CD8-positive, alpha-beta T cell (primary cell): ENCODE measurements at places on chromosomes 4 and X. TPM values are rescaled to one million over a fixed set of nuclear protein-coding genes. Genes with fewer than 3 reads are reported as not detected.

DNA sequence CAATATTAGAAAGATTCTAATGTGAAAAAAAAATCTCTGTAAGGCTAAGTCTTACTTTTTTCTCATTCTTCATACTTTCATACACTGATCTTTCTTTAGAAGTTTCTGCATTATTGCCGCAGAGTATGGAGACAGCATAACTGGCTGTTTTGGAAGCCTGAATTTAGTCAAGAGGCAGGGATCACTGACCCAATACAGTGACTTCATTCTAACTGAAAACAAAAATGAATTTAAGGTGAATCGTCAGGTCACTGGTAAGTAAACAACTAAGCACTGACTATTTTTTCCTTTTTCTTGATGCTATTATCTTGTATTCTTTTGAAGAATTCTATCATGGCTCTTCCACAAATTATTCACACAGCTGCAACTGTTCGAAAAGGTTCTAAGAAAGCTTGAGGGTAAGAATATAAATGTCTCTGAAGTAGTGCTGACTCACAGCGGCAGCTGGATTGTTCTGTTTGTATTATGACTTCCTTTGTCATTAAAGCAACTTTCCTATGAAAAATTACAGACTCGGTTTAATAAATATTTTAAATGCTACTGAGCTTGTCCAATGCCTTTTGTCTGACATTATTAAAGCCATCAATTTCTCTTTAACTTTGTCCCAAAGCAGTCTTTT, 609.3 kb downstream of the FSTL5 start:
- DNase-seq = no peak

DNA sequence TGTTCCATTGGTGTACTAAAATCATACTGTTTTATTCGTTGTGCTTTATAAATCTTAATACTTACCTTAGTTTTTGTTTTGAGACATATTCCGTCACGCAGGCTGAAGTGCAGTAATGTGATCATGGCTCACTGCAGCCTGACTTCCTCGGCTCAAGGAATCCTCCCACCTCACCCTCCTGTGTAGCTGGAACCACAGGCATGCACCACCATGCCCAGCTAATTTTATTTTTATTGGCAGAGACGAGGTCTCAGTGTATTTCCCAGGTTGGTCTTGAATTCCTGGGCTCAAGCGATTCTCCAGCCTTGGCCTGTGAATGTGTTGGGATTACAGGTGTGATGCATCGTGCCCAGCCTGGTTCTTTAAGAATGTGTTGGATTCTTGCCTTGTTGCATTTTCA, 24.4 kb upstream of the DCK start:
- DNase-seq = no peak

DNA sequence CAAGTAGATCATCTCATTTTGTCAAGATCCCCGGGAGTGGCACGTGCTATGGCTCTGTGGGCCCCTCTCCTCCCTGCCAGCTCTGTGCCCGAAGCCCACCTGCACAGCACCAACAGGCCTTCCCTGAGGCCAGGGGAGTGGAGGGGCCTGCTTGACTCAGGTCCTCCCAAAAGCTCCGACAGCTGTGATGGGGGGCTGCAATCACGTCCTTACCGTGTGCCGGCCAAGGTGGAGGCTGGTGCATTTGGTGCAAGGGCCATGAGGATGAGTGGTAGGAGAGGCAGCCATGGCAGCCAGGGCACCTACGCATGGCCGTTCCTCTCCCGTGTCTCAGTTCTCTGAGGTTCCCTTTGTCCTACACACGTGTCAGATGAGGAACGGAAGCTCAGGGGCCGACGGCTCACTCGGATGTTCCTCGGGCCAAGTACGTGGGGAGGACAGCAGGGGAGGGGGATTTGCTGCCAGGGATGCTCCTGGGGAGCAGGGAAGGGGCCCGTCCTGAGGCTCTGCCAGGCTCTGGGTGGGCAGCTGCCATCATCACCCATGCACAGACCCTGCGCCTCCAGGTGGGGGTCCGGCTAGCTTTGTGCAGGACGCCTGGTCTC, 95.8 kb downstream of the HMX1 start:
- DNase-seq = no peak

DNA sequence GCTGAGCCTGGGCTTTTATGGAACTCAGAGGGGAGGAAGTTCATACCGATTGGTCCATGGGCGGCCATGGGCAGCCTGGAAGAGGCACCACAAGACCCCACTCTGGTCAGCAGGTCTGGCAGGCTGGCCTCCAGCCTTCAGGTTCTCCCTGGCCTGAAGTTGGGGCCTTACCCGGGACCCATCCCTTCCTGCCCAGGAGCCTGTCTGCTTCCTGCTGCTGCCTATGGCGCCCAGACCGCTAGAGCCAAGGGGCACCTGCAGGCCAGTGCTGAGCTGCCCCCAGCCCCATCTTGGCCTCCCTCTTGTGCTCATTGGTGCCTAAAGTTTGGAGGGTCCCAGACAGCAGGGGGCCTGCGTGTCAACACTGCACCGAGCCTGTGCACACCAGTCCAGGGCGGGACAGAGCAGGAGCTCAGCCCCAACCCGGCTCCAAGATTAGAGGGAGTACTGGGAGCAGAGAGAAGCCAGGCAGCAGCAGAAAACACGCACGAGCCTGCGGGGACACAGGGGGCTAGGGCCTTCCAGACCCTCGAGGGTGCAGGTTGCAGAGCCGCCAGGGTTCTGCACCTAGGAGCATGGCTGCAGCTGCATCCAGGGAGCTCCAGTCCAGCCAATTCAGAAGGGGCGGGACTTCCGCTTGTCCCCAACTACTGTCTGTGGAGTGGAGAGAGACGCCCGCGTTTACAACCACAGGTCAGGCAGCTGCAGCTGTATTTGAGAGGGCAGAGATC, 30.7 kb upstream of the ZNF280C start:
- DNase-seq = no peak

DNA sequence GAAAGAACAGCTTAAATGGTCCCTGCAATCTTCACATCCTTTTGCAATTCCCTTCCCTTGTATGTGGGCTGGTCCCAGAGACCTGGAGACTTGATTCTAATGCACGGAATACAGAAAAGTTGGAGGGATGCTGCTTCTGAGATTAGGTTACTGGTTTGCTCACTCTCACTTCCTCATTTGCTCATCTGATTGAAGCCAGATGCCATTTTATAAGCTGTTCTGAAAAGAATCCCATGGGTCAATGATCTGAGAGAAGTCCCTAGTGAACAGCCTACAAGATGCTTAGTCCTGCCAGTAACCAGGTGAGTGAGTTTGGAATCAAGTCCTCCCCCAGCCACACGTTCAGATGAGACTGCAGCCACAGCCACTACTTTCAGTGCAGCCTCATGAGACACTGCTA, 35.9 kb downstream of the MAGEA1 start:
- no peak for DNase-seq

DNA sequence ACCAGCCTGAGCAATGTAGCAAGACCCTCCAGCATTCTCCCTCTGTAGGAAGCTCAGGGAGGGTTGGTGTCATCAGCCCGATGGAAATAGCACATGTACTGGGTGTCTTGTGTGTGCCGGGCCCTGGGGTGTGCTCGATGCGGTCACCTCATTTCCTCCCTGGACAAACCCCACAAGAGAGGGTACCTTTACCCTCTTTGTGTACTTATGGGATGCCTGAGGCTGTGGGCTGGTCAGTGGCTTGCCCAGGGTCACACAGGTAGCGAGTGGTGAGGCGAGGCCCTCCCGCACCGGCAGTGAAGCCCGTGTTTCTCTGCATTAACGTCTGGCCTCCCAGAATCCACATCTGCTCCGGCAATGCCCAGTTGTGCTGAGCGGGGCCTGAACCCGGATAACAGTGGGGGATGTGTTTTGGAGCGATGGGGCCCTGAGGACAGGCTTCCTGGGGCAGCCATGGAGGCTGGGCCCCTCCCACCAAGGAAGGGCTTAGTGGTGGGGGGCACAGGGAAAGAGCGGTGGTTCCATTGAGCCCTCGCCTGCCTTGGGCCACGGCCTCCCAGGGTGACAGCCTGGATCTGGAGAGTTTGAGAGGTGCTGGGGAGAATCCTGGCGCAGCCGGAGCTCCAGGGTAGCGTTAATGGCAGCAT, 8.1 kb downstream of the PSAPL1 start:
- no peak for DNase-seq

GRCh38 chr4:185235843-185236503, 26.6 kb downstream of the SNX25 start:
- no peak for DNase-seq

DNA sequence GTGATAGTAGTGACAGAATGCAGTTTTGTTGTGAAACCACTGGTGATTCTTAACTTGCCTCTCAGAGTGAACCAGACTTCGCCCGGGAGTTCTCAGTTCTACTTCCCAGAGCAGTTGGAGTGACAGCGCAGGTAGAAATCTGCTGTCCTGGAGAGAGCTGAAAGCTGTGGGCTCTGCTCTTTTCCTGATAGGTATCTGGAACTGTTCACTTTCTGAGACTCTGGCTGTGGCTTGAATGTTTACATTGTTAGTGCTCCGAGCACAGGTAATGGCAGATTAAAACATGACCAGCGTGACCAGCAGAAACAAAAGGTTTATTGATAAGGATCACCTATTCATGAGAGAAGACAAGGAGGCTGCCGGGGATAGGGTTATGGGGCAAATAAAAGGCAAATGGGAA, 360.7 kb downstream of the BMPR1B start:
- DNase-seq = no peak

- no peak for DNase-seq
Observed at GRCh38 chrX:84876876-84877275, 126.8 kb upstream of the APOOL start.

- no peak for DNase-seq
Observed at GRCh38 chr4:31791666-31792065, 1071.5 kb downstream of the PCDH7 start.

- DNase-seq = no peak
Observed at GRCh38 chr4:124276461-124276860, 436.1 kb downstream of the ANKRD50 start.

DNA sequence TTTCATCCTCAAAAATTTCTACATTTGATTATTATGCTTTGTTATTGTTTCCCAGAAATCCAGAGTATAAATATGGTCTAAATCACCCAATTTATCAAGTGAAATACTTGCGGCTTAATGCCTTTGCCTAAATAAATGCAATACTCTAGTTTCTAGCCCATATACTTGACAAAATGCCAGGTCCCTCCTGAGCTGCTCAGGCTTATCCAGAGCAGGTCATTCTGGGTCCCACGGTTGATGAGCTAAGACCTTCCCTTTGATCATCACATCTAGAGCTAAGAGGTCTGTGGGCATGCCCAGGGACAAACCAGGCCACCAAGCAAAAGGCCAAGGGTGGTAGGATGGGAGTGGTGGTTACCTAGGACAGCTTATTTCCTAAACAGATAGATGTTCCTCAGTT, 180.1 kb downstream of the SMIM20 start:
- DNase-seq = no peak

- DNase-seq = no peak
Observed at GRCh38 chrX:115892787-115893671, 277.5 kb upstream of the AGTR2 start.

- no peak for DNase-seq
Observed at GRCh38 chr4:137125011-137125410, 407.3 kb downstream of the PCDH18 start.

DNA sequence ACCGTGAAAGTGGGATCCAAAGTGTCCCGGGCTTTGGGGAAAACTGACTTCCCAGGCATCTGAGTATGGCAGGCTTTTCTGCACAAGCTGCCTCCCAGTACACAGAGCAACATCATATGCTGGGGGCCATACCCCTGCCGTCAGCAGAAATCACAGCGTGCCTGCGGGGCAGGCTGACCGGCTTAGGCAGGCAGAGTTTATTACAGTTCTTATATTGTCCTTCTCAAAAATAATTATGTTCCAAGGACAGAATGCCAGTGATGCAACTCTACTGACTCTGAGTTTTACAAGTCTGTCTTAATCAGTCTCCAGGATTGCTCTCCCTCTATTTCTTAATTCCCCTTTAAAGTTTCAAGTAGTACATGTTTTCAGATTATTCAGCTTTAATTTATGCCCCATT, 37.0 kb downstream of the IL21 start:
- no peak for DNase-seq

GRCh38 chrX:46262304-46262703, 282.9 kb downstream of the ZNF674 start:
- no peak for DNase-seq

- DNase-seq = no peak
Observed at GRCh38 chrX:115232933-115233496, 881 bp downstream of the LRCH2 start.

GRCh38 chr4:151389311-151389710, 19.7 kb upstream of the FHIP1A start:
- no peak for DNase-seq

- DNase-seq = no peak
Observed at GRCh38 chr4:6781561-6781960, 966 bp upstream of the KIAA0232 start.

GRCh38 chrX:11688201-11688600, 22.5 kb upstream of the ARHGAP6 start:
- DNase-seq = no peak

- no peak for DNase-seq
Observed at GRCh38 chr4:15601862-15602261, 53.3 kb downstream of the FBXL5 start.

- DNase-seq = no peak
Observed at GRCh38 chr4:165351359-165352130, 24.1 kb downstream of the MSMO1 start.

DNA sequence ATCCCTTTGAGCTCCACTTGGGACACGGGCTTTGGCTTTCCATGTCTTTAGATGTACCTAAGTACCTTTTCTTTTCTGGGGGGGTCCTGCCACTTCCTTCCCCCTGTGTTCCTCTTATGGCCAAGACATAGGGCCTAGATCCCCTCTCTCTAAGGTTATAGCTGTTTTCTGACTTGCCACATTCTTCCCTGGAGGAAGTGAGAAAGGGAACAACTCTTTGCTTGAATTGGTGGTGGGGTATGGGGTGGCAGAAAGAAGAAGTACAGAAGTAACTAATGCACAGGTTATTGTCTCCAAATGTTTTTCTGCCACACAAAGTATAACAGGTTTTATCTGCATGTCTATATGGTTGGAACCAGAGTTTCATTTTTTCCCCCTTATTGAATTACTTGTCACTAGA, 29.7 kb upstream of the DIPK2B start:
- DNase-seq = no peak

GRCh38 chr4:173525118-173526011, 4.7 kb downstream of the HAND2 start:
- DNase-seq = no peak

- DNase-seq = no peak
Observed at GRCh38 chr4:145071560-145071959, 26.4 kb downstream of the ANAPC10 start.

GRCh38 chrX:16577483-16578029, 72.4 kb upstream of the S100G start:
- DNase-seq = no peak

ERCC6L gene
- 0.11 TPM for total RNA-seq

FGFR3 gene
- total RNA-seq = not detected

NPY1R gene
- total RNA-seq = not detected

KLHL13 gene
- total RNA-seq = 0.50 TPM

C4orf50 gene
- 0.27 TPM for total RNA-seq

PRRG3 gene
- total RNA-seq = not detected

HELT gene
- total RNA-seq = not detected

HMX1 gene
- not detected for total RNA-seq

ADH4 gene
- total RNA-seq = not detected

UGT2B15 gene
- not detected for total RNA-seq

CCDC158 gene
- total RNA-seq = not detected
